Effector memory CD8-positive, alpha-beta T cell (primary cell): ENCODE measurements at places on chromosomes 1 and 21.

DNA sequence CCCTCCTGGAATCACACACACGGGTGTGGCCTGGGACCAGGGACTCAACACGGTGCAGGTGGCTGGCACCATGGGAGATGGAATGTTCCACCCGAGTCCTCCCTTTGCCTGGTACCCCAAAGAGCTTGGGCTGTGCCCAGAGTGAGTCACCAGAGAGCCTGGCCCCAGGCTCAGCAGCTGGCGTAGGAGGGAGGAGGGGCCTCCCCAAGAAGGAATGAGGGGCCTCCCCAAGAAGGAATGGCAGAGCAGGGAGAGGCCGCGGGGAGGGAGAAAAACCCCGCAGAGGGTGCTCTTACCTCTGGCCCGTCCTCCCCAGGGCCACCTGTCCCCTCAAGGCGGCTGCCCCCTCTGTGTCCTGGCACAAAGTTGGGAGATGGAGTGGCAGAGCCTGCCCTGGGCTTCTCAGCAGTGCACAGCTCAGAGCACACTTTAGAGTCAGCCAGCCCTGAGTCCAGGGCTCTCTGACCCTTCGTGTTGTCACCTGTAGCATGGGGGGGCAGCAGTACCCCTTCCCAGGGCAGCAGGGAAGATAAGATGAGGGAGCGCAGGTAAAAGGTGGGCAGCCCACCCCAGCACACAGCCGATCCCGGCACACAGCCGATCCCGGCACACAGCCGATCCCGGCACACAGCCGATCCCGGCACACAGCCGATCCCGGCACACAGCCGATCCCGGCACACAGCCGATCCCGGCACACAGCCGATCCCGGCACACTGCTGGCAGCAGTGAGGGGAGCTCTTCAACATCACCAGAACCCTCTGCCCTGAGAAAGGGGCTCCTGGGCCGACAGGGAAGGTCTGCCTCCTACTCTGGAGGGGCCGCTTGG lies 20.2 kb upstream of the KCNAB2 start:
- no peak for DNase-seq

GRCh38 chr1:47709872-47710231 lies 272.0 kb downstream of the FOXD2 start:
- DNase-seq = no peak

GRCh38 chr1:30650038-30650967 lies 73.1 kb downstream of the MATN1 start:
- DNase-seq = no peak

DNA sequence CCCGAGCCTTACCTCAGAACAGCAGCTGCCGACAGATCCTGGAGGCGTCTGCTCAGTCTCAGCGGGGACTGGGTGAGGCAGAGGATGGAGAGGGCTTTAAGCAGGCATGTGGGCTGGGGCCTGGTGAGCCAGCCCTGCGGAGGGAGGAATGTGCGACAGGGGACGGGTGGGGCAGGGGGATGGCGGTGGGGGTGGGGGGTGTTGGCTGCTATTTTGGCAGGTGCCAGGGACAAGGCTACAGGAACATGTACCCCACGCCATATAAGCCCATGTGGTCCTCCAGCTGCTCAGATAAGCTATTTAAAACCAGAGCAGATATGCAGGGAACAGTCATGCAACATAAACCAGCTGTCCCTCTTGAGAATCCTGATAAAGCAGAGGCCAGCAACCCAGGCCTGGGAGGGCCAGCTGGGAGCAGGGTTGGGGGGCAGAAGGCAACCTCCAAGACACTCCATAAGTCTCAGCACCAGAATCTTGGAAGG lies at the start of gene TNNT2:
Gene TNNT2, minus strand, starts transcription at position 70 of the 482 bp plus-strand sequence. CDS start 4,426 bp downstream, outside the sequence.
- no peak for DNase-seq

DNA sequence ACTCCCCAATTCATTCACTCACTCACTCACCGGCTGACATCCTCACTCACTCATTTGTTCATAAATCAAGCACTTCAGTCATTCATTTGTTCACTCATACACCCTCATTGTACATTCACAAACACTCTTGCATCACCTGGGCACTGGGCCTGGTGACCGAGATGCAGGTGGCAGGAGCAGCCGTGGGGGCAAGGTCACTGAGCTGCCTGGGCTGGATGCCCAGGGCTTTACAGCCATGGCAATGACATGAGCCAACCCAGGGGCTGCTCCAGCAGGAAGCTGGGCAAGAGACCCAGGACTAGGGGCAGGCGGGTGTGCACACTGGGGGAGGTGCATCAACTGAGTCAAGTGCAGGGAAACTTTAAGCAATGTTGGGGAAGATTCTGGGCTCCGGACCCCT lies 113.6 kb upstream of the IGSF21 start:
- DNase-seq = no peak

GRCh38 chr1:61496501-61496900 lies 228.4 kb downstream of the TM2D1 start:
- no peak for DNase-seq

GRCh38 chr1:95186149-95186548 lies 47.9 kb upstream of the RWDD3 start:
- no peak for DNase-seq

- no peak for DNase-seq
Observed at GRCh38 chr1:157771661-157772425, 5.1 kb downstream of the FCRL2 start.

- no peak for DNase-seq
Observed at GRCh38 chr1:28028873-28029654, 59.3 kb downstream of the EYA3 start.

- DNase-seq = no peak
Observed at GRCh38 chr1:153661111-153661708, 2.7 kb downstream of the SNAPIN start.

- no peak for DNase-seq
Observed at GRCh38 chr1:175197531-175197930, 5.0 kb upstream of the KIAA0040 start.

GRCh38 chr21:42478504-42478903 lies 17.5 kb downstream of the RSPH1 start:
- no peak for DNase-seq

DNA sequence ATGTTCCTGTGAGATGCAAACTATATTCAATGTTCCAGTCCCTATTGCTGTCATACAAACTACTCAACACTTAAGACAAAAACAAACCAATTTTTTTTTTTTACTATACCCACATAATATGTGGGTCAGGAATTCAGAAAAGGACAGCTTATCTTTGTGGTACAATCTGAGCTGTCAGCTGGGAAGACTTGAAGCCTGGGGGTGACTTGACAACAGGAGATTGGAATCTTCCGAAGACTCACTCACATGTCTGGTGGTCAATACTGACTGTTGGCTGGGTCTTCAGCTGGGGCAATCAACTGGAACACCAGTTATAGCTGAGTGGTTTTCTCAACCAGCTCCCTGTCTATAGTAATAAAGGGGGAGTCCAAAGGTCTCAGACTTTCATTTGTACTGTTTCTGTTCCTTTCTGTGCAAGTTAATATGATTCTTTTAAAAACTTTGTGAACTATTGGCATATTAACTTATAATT lies 81.7 kb upstream of the ATP1B1 start:
- no peak for DNase-seq

GRCh38 chr1:29390491-29391361 lies 154.4 kb downstream of the PTPRU start:
- DNase-seq = no peak

GRCh38 chr1:191022856-191023255 lies 545.2 kb upstream of the BRINP3 start:
- DNase-seq = no peak

DNA sequence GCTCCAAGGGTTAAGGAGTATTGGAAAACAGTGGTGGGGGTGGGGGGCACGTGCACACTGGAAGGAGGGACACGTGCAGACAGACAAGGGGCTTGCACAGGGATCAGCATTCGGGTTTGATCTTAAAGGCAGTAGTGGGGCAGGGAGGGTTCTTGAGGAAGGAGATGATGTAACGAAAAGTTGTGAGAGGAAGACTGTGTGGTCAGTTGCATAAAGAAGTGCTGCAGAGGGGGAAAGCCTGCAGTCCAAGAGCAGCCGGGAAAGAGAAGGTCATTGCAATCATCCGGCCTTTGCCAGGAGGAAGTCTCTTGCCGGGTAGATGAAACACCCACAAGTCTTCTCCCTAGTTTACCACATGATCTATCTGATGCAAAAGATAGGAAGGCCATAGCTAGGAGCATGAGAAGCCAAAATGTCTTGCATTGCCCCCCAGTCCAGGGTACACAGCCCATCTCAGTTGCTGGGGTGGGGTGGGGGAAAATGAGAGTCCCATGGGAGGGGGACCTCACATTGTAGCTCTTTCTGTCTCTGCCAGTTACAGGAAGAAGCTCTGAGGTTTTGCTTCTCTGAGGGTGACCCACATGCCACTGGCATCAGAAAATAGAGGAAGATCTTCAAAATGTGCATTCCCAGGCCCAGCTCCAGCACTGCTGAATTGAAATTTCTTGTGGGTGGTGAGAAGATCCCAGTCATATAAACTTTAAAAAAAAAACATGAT lies 202.5 kb upstream of the RAB4A start:
- no peak for DNase-seq

DNA sequence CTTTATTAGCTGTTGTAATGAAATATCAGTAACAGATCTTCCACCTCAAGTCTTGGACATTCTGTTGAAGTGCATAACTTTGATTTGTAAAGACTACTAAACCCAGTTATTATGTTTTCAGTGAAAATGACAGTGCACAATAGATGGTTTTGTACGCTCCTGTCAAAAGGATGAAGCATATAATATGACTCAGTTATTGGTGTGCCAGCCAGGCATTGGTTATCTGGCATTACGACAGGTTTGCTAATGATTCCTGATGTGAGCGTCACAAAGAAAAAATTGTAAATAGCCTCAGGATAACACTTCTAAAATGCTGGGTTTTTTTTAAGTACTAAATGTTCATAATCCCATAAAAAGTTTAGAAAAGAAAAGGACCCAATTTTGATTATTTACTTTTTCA lies 147.9 kb downstream of the MAGI3 start:
- no peak for DNase-seq

DNA sequence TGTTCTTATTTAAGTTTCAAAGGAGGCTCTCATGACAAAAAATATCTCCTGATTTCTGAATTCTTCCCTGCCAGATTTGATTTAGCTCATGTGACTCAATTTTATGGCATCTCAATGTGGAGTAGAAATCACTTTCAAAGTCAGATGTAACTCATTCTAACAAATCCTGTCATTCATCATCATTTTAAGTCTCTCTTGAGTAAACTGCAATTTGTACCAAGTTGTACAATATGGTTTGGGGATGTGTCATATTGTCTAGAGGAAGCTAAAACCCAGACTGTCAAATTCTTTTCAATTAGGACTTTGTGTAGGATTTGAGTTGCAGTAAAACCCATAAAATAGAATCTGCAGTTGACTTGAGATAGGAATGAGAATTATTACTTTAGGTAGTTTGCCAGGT lies 2101.0 kb downstream of the NCAM2 start:
- DNase-seq = no peak

- no peak for DNase-seq
Observed at GRCh38 chr1:209838537-209838936, 10.8 kb downstream of the UTP25 start.

- DNase-seq = no peak
Observed at GRCh38 chr1:87787551-87787950, 458.9 kb downstream of the LMO4 start.

DNA sequence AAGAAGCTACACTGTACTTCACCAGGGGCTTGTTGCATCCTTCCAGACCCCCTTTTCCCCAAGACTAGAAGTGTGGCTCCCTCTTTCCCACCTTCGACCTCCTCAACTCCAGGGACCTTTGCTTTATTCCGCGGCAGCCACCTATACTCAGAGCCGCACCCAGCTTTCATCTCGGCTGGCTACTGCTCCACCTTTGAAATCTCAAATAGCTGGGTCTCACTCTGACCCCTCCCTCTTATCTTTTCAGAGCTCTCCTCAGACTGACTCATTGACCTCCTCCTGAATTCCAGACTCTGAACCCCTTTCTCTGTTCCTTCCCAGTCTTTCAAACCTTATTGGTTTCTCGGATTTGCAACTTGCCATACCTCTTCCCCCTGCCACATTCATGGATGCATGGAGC lies 144.7 kb upstream of the JUN start:
- DNase-seq = no peak

DNA sequence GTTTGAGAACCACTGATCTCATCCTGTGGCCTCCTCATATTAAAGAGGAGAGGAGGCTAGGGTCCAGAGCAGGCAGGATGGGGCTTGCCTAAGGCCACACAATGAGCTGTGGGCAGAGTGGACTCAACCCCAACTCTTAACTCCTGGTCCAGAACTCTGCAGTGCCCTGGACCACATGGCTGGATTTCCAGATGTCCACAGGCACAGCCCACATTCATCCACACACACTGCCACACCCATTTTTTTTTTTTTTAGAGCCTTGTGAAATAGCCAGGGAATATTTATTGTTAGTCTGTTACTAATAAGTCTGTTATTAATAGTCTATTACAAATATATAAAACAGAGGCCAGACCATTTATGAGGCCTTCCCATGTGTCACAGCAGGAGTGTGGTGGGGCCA lies 192.2 kb downstream of the TRABD2B start:
- DNase-seq = no peak

DNA sequence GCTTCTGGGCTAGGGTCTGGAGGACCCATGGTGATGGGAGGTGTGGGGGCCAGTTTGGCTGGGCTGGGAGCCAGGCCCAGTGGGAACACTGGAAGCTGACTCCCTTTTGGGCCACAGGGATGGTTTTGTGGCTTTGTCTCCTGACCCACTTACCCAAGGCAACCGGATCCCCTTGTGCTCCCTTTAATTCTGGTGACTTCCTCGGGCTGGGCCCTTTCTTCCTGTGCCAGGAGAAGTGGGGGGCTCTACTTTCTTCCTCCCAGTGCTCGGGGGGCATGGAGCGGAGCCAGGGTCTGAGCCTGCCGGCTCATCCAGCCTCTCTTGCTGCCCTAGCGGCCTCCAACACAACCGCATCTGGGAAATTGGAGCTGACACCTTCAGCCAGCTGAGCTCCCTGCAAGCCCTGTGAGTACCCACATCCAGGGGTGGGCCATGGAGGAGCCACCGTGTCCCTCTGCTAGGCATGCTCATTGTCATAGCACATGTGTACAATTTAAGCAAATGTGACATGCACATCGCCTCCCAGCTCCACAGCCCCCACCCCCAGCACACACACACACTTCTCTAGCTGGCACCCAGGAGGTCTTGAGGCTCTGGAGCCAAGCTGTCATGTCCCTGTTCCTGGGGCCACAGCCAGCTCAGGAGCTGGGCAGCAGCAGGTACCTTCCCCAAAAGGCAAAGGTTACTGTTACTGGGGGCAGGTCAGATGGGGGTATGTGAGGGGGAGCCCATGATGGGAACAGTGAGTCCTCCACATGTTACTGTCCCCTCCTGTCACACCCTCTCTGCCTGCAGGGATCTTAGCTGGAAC lies 35.0 kb downstream of the UBE2T start:
- no peak for DNase-seq
